ENCODE measurements at places on chromosomes 3 and 15. TPM values are rescaled to one million over a fixed set of nuclear protein-coding genes. Genes with fewer than 3 reads are reported as not detected.

BMF gene
- polyA plus RNA-seq: 41.3 TPM

DNA sequence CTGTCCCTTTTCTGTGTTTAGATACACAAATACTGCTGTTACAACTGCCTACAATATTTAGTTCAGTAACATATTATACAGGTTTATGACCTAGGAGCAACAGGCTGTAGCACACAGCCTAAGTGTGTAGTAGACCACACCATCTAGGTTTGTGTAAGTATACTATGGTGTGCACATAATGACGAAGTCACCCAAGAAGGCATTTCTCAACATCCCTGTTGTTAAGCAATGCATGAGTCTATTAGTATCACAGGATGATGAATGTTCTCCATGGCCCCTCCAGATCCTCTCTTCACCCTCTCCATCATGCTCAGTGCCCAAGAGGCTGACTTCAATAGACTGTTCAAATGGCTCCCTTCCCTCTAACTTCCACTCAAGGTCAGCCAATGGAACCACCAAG lies 14.6 kb upstream of the SEC62 start:
- DNase-seq: no peak

GRCh38 chr3:101868534-101869464 lies 19.5 kb downstream of the NFKBIZ start:
- no peak for DNase-seq

CD96 gene
- 1.7 TPM for polyA plus RNA-seq

KNG1 gene
- 179 TPM for polyA plus RNA-seq

Data from renal cortex interstitium (tissue), 15 donors.